ENCODE measurements at places on chromosomes 2 and 18. TPM values are rescaled to one million over a fixed set of nuclear protein-coding genes. Genes with fewer than 3 reads are reported as not detected.
A peak's percentile ranks its signal among the peaks of the same experiment; 100 is the strongest.

The ANKRD30BL gene
- total RNA-seq = not detected

GRCh38 chr2:23595601-23596251 is 210.7 kb downstream of the KLHL29 start:
- DNase-seq = no peak

GRCh38 chr2:181457121-181457740 is at the start of gene ITGA4:
TSS of gene ITGA4 (plus strand) at chr2:181457386. CDS start at chr2:181457655, 269 bp downstream.
- peak; percentile 92 for DNase-seq

DNA sequence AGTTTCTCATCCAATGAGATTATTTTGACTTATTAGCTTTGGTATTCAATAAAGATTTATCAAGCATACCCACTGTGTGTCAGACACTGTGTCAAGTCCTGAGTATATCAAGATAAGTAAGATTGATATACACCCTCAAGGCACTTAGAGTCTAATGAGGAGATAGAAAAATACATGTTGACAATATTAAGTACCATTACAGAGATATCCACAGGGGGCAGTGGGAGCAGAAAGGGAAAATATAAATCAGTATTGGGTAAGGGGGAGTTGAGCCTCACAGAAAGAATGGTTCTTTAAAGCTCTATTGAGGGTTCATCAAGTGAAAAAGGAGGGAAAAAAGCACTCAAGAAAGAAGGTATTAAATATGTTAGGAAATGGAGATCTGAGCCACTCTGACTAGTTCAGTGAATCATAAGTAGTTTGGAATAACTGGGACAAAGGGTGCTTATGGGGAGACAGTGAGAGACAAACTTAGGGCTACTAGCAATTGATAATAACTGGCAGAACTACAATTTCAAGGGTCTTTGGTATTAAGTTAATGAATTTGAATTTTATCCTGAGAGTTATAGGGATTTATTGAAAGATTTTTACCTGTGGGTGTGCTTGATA is 45.5 kb upstream of the SLC8A1 start:
- no peak for DNase-seq

- DNase-seq = no peak
These were observed 16.4 kb downstream of the LRRFIP1 start for GRCh38 chr2:237643582-237644380.
